KBM-7 (cell line): ENCODE measurements at places on chromosomes 12 and 14.
A peak's percentile ranks its signal among the peaks of the same experiment; 100 is the strongest.

DNA sequence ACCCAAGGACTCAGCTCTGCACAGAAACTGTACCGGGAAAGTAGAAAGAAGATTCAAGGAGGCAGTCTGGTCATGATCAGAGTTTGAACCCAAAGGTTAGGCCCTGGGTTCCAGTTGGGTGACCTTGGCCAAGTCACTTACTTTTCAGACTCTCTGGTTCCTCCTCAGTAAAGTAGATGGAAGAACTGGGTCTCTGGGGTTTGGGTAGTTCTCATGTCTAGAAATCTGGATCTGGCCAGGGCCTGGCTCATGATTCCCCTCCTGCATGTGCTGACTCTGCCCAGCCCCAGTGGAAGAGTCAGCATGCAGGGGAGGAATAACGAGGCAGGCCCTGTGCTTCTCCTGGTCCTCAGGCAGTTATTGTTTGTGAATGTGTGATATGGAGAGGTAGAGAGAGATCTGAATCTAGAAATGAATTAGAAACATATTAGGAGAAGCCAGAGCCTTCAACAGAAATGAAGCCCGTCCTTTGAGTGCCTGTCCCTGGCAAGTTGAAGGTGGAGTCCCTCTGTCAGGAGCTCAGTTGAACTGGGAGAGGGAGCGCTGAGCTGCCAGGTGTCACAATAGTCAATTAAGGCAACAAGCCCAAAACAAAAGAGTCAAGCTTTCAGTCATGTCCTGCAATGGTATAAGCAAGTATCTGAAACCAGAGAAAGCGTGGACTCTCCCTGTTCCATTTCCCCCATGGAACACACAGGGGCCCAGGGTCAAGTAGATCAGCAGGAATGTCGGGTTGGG is 131.3 kb upstream of the HIF1A start:
- DNase-seq = no peak

DNA sequence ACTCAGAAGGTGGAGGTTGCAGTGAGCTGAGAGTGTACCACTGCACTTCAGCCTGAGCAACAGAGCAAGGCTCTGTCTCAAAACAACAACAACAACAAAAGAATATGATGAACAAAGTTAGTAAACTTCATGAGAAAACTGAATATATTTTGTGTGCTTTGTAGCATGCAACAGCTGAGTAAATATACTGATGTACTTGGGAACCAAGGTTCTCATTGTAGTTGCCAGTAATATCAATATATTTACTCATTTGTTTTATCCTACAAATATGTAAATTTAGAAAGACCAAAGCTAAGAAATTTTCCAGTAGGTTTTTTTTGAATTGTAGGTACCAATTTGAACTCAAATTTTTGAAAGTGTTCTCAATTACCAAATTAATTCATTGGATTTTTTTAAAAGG is 127.2 kb downstream of the IPO8 start:
- DNase-seq = no peak

- DNase-seq = no peak
Observed at GRCh38 chr14:23060536-23061260, 3.4 kb upstream of the CDH24 start.

DNA sequence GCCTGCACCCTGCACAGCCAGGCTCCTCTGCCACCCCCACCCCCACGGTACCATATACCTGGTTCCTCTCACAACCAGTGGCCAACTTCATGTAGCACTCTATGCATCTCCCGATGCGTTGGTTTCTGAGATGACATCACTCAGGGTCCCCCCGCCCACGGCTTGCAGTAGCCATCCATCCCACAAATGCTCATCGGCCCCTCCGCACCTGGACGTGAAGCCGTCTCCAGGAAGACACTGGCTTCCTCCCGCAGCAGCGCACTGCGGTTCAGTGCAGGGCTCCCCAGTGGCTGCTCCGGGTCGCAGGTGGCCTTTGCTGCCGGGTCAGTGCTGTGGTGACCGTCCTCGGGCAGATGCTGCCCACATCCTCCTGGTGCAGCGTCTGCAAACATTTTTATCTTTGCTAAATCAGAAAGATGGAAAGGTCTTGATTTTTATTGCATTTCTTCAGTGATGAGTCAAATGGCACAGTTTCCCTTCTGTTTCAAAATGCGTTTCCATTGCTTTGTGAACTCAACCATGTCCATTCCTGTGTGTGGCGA is 27.5 kb upstream of the MMP17 start:
- no peak for DNase-seq

DNA sequence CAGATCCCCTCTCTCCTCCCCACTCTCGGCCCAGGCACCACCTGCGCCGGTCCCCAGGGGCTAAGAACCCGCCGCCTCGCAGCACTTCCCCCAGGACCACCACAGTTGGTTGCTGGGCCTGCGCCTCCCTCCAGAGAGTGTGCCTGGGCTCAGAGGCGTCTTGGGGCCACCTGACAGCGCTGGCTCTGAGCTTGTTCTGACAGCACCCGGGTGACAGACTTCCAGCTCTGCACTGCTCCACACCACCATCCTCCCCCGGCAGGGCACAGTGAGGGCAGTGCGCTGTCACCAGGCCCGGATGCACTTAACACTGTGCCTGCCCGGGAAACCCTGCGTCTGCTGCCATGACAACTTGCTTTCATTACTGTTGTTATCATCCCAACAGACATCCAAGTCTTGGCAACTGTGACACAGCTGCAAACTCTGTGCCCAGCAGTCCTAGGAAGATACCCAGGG is 6.6 kb downstream of the BRF1 start:
- DNase-seq = peak; percentile 56

GRCh38 chr12:66275040-66275439 is 27.3 kb upstream of the HELB start:
- no peak for DNase-seq

DNA sequence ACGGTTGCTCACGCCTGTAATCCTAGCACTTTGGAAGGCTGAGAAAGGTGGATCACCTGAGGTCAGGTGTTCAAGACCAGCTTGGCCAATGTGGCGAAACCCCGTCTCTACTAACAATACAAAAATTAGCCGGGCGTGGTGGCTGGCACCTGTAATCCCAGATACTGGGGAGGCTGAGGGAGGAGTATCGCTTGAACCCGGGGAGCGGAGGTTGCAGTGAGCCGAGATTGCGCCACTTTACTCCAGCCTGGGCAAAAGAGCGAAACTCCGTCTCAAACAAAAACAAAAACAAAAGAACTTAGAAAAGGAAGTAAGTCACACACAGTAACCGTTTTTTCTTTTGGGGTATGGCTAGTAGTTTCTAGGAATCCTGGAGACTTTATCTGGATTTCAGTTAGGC is 1.7 kb upstream of the PALS1 start:
- DNase-seq = no peak

DNA sequence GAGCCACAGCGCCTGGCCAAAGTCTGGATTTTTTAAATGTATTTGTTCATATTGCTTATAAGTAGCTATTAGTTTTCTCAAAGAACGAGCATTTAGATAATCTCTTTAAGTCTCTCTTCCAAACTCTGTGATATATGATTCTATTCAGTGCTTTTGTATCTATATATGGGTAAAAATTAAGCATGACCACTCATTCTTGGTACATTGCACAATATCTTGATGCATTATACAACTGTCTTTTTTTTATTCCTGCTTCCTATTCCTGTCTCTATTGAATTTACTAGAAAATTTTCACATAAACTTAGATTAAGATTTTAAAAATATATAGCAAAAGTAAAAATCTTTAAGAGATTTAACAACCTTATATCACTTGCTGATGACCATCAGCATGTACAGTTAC is 29.1 kb downstream of the SOCS2 start:
- DNase-seq = no peak

DNA sequence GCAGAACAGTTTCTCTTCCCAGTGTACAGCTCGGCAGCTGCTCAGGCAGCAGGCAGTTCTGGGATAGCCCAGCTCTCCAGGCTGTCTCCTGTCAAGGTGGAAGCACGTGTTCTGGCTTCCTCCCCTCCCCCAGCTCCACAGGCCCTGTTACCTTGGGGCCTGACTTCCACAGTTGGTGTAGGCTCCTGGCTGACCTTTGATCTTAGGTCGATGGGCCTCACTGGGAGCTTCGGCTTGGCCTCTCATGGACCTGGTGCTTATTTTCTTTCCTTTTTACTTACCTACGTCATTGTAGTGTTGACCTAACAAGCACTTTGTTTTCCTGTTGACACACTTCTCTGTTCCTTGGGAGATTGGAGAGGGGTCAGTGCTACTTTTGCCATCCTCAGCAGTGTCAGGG is 17.0 kb downstream of the DLST start:
- DNase-seq = no peak

DNA sequence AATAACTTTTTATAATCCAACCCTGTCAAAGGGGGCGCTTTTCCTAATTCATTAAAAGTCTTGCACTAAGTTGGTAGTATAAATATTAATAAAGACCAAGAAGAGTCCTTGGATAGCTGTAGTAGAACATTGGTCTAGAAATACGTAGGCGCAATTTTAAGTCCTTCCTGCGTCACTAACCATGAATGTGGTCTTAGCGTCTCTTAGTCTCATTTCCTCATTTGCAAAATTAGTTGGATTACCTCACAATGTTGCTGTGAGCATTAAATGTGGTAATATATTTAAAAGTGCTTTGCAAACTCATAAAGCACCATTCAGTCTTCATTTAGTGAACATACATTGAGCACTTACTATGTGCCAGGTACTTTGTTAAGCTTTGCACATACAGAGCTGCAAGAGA is 149.7 kb downstream of the AEBP2 start:
- no peak for DNase-seq

DNA sequence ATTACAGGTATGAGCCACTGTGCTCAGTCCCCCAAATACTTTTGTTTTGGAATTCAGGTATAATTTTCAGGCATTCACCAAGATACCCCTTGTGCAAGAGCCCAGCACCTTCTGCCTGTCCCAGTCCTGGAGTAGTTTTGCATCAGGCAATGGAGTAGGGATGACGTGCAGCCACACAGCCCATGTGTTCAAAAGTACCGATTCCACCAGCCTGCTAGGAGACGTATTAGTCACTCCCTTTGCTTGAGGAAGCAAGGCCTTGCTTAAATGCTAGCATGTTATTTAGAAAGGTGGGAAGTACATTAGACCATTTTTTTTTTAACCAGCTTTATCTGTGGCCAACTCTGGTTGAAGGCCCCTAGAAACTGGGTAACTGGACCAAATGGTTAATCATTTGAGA is 15.0 kb upstream of the GALNT16 start:
- DNase-seq = no peak

GRCh38 chr14:104856869-104857860 is 7.9 kb upstream of the CEP170B start:
- no peak for DNase-seq

- no peak for DNase-seq
Observed at GRCh38 chr12:97640826-97641225, 178.2 kb downstream of the RMST start.

GRCh38 chr14:73238941-73239340 is 1.6 kb downstream of the PAPLN start:
- DNase-seq = no peak

GRCh38 chr12:121003650-121004049 is 12.6 kb downstream of the C12orf43 start:
- peak; percentile 69 for DNase-seq

- DNase-seq = peak; percentile 31
Observed at GRCh38 chr12:98955284-98955683, 310.2 kb downstream of the APAF1 start.

DNA sequence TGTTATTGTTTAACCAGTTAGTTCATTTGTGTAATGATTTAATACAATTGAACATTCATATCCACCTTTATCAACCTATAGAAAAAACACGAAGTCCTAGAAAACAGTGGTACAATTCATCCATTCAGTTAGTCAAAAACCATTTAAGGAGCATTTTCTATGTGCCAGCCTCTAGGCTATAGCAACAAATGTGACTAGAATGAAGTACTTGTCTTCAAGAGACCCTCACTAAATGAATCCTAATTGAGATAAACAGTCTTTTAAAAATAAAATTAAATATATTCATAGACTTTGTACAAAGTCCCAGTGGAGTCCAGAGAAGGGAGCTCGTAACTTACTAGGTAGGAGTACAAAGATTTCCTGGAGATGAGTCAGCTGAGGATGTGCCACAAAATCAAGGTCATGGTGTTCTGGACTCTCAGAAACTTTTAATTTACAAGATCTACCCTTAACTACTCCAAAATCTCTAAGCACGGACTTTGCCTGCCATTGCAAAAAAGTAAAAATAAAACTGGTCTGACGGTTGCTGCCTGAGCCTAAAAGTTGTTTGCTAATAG is 430.7 kb upstream of the DCN start:
- no peak for DNase-seq

DNA sequence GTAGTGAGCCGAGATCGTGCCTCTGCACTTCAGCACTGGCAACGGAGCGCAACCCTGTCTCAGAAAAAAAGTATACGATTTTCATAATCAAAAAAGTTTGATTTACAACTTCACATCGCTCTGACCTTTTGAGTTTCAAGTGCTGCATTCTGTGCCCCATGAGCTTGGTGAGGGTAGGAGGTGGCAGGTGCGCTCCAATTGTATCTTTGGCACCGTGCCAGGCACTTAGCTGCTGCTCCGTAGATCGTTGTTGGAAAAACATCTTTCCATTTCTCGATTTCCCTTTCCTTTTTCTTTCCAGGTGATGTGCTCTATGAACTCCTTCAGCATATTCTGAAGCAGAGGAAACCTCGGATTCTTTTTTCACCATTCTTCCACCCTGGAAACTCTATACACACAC is 203.7 kb downstream of the ETV6 start:
- no peak for DNase-seq

GRCh38 chr14:63438065-63438757 is 105.0 kb downstream of the PPP2R5E start:
- peak; percentile 43 for DNase-seq

DNA sequence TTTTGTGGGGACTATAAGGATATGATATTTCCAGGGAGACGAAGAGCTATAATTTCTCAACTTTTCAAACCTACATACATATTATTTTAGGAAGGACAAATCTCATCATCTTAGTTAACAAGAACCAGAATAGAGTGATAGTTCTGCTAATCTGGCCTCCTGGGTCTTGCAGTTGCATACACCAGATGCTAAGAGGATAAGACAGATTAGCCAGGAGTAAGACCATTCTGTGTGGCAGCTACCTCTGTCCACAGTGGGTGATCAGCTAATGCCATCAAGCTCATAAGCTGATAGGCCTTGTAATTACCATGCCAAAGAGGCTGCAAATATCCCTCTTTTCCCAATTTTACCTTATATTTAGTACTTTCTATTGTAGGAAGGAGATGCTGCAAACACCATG is 776.8 kb downstream of the NRXN3 start:
- no peak for DNase-seq

GRCh38 chr14:24291446-24292117 is 8.0 kb downstream of the DHRS1 start:
- DNase-seq = no peak

DNA sequence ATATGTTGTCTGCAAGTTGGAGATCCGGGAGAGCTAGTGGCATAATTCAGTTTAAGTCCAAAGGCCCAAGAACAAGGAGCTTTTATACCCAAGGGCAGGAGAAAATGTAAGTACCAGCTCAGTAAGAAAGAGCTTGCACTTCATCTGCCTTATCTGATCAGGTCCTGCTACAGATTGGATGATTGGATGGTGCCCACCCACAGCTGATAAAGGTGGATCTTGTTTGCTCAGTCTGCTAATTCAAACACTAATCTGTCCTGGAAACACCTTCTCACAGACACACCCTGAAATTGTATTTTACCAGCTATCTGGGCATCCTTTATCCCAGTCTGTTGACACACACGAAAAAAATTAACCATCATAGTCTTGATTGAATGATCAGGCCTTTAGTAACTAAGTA is 230.7 kb upstream of the SLC16A7 start:
- DNase-seq = no peak

- no peak for DNase-seq
Observed at GRCh38 chr14:20460458-20461224, 593 bp downstream of the PIP4P1 start.

GRCh38 chr12:93756288-93756687 is 79.1 kb downstream of the CRADD start:
- no peak for DNase-seq
